ENCODE measurements at places on chromosomes 12 and 14.

GRCh38 chr12:124505001-124505818 lies 62.2 kb downstream of the NCOR2 start:
- DNase-seq: no peak

DNA sequence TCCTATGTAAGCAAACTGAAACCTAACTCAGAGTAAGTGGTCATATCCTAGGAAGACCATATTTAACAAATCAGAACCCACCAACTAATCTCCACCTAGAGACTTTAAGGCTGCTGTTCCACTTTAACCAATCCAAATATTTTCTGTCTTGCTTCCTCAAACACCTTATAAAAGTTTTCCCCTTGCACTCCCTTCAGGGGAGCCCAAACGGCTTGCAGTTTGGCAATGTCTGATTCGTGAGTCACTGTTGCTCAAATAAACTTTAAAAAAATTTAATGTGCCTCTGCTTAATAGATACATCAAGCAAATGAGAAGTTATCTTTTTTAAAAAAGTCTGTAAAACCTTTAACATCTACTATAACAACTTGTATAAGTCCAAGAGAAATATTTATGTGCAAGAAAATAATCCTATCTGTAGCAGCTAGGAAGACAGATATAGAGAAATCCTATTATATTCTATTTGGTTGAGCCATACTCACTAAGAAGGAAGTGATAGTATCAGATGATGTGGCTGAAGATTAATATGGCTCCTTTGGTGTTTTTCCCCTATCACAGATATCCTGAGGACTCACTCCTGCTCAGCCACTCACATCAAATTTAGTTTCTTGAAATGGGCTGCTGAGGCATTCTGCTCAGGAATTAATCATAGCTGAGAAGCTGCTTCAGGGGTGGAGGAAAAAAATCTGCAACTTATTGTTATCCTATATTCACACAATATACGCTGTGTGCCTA lies 65.1 kb upstream of the DUSP6 start:
- no peak for DNase-seq

DNA sequence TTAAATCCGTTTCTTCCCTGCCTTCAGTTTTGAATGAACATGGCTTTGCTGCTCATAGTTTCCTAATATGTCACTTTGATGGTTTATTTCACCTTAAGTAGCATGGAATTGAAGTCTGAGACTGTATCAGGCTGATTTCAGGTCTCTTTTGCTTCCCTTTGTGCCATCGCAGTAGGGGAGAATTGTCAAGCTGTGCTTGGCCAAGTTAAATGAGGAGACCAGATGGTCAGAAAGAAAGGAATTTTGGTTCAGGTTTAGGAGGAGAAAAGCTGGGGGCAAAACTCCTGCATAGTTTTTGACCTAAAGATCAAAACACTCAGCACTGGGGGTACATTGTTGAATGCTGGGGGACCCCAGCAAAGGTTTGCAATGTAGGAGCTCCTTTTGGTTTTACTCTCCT lies 398.4 kb downstream of the NUAK1 start:
- no peak for DNase-seq

GRCh38 chr12:57368349-57369095 lies 62.3 kb downstream of the R3HDM2 start:
- DNase-seq: no peak

GRCh38 chr12:92278378-92278828 lies 132.8 kb upstream of the BTG1 start:
- DNase-seq: no peak

Data from GM12892 (cell line).